Frontal cortex (tissue), 4 donors: ENCODE measurements at places on chromosomes 3 and 15. TPM values are rescaled to one million over a fixed set of nuclear protein-coding genes. Genes with fewer than 3 reads are reported as not detected.

DNA sequence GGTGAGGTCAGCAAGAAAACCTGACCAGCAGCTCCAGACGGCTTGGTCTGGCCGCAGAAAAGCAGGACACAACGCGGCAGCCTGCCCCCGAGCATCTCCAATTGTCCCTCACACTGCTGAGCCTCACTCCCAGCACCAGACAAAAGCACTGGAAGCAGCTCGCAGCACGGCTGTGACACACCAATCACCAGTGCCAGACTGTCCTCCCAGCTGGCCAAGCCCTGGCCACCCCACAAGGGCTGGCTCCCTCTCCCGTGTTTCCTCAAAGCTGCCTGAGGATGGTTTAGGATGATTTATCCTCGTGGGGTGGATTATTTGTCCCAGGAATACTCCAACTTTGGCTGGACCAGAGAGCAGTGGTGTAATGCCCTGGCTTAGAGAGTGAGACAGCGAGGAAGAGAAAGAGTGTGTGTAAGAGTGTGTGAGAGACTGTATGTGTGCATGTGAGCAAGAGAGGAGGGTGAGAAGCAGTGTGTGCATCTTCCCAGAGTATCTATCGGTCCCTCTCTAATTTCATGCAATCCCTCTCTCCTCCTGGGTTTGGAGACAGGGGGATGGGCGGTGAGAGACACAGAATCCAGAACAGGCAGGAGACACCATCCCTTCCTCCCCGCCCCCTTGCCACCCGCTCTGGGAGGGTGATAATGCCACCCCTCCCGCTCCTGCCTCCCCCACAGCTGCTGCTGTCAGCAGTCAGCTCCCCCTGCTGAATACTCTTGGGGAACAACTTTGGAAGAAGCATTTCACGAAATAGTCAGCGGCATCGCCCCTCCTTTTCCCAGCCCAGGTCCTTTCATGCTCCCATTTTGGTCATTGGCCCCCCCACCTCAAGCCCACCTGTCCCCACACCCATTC, 34.2 kb downstream of the SEMA5B start:
- no peak for DNase-seq

DNA sequence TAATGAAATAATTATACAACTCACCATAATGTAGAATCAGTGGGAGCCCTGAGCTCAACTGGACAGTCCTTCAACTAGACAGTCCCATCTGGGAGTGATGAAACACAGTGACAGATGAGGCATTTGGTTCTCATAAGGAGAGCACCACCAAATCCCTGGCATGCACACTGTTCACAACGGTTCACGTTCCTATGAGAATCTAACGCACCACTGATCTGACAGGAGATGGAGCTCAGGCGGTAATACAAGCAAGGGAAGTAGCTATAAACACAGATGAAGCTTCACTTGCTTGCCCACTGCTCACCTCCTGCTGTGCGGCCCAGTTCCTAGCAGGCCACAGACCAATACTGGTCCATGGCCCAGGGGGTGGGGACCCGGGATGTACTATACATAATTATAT, 17.0 kb downstream of the PRKAR2A start:
- no peak for DNase-seq

DNA sequence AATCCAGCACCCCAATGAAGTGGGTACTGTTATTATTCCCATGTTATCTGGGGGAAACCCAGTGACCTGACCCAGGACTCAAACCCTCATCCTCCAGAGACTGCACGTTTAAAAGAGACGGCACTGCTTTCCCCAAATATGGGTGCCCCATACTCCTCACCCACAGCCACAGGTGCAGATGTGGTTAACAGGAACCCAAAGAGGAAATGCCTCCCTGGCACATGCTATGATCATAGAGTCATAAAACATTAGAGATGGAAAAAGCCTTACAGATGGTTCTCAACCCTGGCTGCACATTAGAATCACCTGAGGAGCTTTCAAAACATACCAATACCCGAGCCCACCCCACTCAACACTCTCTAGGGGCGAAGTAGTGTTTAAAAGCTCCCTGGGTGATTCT, 111.5 kb downstream of the SEMA5B start:
- DNase-seq, result no peak

GRCh38 chr3:49658711-49659110, 15.4 kb upstream of the APEH start:
- no peak for DNase-seq

The WDR72 gene
- under 0.01 TPM for total RNA-seq

- DNase-seq, result no peak
Measured at GRCh38 chr15:69606921-69607500, 154.4 kb downstream of the RPLP1 start.

DNA sequence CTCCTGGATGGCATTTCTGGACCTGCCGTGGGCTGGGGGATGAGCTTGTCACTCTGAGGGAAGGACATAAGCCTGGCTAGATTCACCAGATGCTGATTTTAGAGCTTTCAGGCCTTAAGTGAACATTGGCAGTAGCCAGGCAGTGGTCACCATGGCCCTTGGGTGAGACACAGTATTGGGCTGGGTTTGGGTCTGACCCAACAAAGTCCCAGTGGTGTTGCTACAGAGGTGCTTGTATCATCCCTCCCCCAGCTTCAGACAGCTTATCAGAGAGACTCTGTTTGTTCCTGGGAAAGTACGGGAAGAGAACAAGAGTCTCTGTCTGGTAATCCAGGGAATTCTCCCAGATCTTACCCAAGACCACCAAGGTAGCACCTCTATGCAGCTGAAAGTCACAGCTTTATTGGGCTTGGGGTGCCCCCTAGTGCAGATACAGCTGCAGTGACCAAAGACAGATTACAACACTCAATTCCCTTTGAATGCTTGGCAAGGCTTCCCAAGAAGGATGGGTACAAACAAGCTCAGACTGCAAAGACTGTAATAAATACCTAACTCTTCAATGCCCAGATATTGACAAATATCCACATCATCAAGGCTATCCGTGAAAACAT, 9.8 kb upstream of the RUVBL1 start:
- DNase-seq, result no peak

DNA sequence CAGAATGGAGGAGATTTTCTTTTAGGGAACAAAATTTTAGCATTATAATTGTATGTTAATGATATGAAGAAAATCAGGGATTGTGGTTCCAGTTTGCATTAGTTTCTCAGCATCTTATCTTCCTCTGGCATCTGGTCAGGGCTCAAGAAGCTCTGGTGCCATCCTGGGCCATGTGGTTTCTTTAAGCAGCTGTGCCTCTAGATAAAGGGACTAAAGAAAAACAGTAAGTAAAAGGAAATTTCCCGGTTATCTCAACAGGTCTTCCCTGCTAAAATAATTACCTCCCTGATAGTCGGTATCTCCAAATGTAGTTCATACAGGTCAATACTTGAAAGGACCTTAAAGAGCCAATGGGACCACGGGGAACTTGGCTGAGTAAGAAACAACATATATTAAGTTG, 375.1 kb upstream of the RBMS3 start:
- DNase-seq, result no peak
